ENCODE measurements at places on chromosomes 1 and 21.

DNA sequence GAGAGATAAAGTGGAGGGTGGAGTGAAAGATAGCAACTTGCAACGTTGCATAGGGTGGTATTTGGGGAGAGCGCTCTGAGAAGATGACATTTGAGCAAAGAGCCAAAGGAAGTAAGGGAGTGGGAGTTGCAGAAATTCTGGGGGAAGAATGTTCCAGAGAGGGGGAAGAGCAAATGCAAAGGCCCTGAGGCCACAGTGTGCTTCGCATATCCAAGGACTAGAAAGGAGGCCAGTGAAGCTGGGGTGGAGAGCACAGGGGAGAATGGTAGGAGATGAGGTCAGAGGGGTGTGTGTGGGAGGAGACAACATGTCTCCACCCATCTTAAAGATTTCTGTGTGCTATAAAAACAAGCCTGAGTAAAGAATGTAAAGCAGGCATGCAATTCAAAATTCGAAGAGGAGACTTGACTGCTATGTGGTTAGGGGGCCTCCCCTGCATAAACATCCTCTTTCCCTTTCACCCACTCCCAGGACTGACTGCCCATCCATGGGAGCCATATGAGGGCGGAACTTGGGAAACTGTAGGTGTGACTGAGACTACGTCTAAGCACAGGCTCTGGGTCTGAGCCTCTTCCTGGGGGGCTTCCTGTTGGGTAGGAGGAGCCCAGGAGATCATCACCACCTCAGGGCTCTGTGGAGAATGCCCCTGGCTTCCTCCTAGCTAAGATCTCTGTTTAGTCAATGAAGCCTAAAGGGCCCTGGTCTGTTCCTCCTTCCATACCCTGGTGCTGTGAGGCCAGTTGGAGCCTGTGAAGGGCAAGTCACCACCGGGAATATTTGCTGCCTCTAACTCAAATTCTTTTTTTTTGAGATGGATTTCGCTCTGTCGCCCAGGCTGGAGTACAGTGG lies 2.9 kb upstream of the CLIC4 start:
- DNase-seq: no peak

GRCh38 chr1:16366722-16367257 lies at the start of gene SZRD1:
SZRD1 (plus strand) TSS chr1:16367242; CDS start chr1:16367258, 16 bp downstream.
- DNase-seq: peak; percentile 77

- DNase-seq: no peak
These were observed 30.5 kb downstream of the CAMTA1 start for GRCh38 chr1:6815726-6816125.

DNA sequence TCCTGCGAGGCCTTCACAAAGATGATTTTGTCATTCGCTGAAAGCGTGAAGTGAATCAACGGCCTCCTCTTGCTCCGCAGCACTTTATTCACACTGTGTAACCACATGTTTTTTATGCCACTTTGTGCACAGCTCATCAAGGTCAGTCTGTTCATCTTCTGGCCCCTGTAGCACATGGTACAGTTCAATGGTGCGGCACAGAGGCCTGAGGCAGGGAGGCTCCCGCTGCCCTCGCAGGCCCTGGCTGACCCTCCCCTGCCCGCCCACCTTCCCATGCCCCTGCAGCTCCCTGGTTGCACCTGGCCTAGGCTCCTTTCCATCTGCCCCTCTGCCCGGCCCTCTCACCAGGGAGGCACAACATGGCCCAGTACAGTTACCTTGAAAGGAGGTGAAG lies 87.5 kb downstream of the CD247 start:
- no peak for DNase-seq

GRCh38 chr1:6426277-6426971 lies 1.8 kb downstream of the ESPN start:
- no peak for DNase-seq

Data from GM12892 (cell line).